GM10248 (cell line): ENCODE measurements at places on chromosomes 6 and 20.
A peak's percentile ranks its signal among the peaks of the same experiment; 100 is the strongest.

- no peak for DNase-seq
Observed at GRCh38 chr6:125924697-125925358, 31.7 kb upstream of the HINT3 start.

GRCh38 chr6:63525186-63525878, 46.9 kb upstream of the LOC128125822 start:
- DNase-seq = peak; percentile 18

- DNase-seq = no peak
Observed at GRCh38 chr6:116327803-116328527, 42.8 kb upstream of the DSE start.

- no peak for DNase-seq
Observed at GRCh38 chr20:54474866-54475265, 527 bp upstream of the DOK5 start.

GRCh38 chr6:105896052-105896820, 189.9 kb upstream of the PRDM1 start:
- DNase-seq = no peak

- DNase-seq = no peak
Observed at GRCh38 chr6:52209770-52210169, 23.6 kb downstream of the IL17A start.

GRCh38 chr6:106254636-106255035, 70.9 kb downstream of the ATG5 start:
- no peak for DNase-seq

GRCh38 chr6:105941621-105942412, 144.3 kb upstream of the PRDM1 start:
- DNase-seq = no peak

DNA sequence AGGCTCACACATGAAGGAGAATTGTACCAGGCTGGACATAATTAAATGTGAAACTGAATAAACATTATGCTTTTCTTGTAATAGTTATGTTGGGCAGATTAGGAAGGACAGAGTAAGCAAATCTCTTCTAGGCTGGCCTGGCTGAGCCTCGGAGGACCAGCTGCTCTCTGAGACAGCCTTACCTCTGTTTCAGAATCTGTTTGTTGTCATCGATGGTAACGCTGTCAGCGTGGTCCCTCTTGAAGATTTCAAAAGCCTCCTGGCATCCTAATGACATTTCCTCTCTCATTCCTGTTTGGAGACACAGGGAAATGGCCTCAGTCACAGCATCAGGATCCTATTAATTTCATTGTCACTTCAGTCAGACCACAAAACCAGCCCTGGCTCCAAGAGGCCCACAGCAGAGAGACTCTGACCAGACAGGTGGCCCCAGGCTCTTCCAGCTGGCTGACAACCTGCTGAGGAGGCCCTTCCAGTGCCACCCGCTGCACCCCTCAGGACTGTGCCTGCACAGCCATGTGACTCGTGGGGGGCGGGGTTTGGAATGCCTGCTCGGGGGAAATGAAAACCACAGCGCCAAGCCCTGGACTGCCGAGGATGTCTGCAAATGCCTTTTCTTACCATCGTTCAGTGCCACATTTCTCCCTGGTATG, 108.5 kb upstream of the KCNK16 start:
- DNase-seq = no peak

- DNase-seq = no peak
Observed at GRCh38 chr6:126063512-126064146, 77.3 kb downstream of the TRMT11 start.

- no peak for DNase-seq
Observed at GRCh38 chr6:5361396-5361795, 100.1 kb downstream of the FARS2 start.

- peak; percentile 18 for DNase-seq
Observed at GRCh38 chr6:85126485-85127167, 323.3 kb upstream of the NT5E start.
